ENCODE measurements at places on chromosomes 5 and 9. TPM values are rescaled to one million over a fixed set of nuclear protein-coding genes. Genes with fewer than 3 reads are reported as not detected.

DNA sequence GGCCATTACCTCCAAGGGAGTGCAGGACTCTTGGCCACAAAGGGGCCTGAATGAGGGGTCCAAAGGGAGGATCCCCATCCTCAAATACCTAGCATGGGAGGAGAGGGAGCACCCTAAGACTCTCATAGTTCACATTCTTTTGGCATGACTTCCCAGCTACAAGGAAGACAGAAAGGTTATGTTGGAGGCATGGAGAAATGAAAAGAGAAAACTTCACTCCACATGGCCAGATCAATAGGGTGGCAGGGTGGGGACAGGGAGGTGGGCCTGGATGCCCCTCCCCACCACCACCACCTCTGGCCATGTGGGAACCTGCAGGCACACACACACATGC is 97.6 kb downstream of the PAX5 start:
- DNase-seq = no peak

DNA sequence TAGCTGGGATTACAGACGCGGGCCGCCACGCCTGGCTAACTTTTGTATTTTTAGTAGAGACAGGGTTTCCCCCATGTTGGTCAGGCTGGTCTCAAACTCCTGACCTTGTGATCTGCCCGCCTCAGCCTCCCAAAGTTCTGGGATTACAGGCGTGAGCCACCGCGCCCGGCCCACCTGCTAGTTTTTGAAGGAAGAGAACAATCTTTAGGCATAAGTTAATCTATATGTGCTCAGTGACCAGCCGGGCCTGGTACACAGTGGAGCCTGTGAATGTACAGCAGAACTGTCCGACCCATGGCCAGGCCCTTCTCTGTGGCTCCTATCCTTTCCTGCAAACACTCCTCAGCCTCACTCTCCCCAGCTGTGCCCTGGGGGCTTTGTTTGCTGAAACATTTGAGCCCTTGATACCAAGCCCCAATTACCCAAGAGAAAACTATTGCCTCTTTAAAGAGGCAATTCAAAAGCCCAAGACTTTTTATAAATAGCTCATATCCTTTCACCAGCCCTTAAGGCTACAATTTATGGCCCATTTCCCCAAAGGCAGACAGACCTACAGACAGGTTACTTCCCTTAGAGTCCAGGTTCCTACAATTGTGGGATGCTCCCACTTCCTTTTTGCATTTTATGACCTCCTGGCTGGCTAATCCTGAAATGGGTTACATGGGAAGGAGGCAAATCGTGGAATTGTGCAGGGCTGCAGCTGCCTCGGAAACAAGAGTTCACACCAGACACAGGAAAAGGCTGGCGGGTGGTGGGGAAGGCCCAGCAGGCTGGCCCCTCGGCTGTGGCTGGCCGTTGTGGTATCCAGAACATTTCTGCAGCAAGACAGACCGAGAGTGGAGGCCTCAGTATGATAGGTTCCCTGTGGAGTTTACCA is 37.5 kb downstream of the SPRY4 start:
- DNase-seq = no peak

GRCh38 chr5:100623719-100624118 is 88.5 kb downstream of the FAM174A start:
- no peak for DNase-seq

- DNase-seq = no peak
Measured at GRCh38 chr9:123816817-123817472, 113.0 kb downstream of the DENND1A start.

DNA sequence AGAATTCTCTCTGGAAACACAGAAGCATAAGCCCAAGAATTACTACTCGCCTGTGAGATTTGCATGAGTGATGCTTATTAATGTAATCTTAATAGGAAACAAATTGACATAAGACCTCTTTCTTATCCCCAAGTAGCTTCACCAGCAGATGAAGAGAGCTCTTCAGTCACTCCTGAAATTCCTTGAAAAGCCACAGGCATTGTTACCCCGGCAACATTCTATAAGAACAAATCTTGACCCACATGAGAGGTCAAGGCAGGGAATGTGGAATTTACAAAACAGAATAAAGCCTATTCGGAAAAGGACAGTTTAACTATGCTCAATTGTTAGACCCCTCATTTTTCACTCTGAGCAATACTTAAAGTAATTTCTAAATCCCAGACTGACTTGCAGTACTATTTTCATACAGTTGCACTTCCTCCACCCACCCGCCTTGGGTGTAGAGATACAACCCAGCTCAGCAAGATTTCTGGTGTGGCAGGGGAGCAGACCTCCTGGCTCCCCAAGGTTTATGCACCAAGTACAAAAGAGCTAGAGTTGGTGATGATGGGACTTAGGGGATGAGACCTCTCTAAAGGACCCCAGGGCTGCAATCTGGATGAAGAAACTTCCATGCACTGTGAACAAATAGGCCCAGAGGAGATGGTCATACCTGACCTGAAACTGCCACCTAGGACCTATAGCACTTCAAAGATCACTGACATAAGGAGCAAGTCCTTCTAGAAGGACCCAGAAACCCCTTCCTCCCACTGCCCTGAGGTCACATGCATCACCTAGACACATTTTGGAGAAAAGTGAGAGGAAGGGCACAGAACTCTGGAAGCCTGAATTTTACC is 242.1 kb downstream of the ZNF608 start:
- DNase-seq = no peak

GRCh38 chr5:14415024-14415697 is 166.4 kb upstream of the OTULINL start:
- DNase-seq = no peak

GRCh38 chr5:170536525-170536924 is 32.7 kb downstream of the KCNIP1 start:
- no peak for DNase-seq

DNA sequence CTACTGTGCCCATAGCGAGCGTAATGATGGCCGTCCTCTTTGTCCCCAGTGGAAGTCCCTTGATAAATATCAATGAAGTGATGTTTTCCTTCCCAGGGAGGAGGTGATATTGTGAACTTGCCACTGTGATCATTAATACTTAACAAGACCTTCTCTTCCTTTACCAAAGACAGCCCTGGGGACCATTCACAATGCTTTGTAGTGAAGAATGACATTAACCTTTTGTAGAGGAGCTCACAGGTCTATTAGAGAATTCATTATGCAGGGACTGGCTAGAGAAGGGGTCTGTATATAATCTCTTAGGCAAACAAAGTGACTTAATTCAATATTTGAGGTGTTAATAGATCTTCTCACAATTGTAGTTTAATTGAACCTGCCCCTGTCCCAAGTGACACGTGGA is 452.9 kb upstream of the DMAC1 start:
- no peak for DNase-seq

DNA sequence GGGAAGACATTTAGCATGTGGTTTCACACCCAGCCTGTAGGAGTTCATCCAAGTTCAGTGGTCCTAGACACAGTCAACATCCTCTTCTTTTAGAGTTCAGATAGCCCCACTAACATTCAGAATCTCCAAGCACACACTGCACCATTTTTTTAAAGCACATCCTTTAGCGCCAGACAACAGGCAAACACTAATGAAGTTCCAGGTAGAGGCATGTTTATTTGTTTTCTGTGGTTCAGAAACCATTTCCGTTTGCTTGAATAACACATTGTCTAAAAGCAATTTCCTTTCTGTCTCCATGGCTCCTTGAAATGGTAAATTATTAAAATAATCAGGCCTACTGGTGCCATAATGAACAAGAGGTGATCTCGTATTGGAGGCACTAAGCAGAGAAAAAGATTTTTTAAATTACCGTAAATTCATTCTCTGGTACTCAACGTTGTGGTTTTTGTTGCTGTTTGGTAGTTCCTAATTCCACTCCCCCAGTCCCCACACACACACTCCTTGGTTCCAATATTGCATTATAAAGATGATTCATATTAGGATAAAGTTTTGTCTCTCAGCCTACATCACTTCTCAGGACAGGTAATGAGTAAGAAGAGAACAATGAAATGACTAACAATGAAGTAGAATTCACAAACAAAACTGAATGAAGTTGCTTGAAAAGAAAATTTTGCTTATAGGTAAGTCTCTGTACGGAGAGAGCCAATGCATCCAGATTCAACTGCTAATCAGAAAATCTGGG is 153.1 kb downstream of the PCSK1 start:
- DNase-seq = no peak

- DNase-seq = no peak
Measured at GRCh38 chr9:105539452-105539851, 18.5 kb upstream of the FKTN start.

GRCh38 chr9:134782921-134783698 is 97.5 kb upstream of the FCN2 start:
- no peak for DNase-seq

DNA sequence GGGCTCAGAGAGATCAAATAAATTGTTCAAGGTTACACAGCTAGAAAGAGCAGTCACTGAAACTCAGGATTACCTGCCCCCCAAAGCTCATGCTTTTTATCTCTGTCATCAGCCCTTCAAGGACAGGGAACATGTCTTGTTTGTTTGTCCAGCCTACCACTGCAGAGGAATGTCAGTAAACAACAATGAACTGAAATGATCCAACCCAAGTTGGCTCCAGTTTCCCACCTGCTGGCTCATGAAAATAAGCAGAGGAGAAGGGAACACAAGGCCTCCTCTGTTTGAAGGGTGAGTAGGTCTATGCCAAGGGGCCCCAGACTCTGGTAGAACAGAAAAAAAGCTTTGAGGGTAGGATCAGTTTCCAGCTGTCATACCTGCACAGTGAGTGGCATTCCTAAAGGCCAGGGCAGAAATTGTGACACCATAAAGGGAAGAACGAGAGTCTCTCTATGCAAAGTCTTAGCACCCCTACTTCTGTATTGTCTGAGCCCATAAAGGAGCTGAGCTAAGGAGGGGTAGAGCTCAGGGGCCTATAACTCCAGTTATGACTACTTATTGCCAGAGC is 115.2 kb downstream of the TRIM36 start:
- no peak for DNase-seq

DNA sequence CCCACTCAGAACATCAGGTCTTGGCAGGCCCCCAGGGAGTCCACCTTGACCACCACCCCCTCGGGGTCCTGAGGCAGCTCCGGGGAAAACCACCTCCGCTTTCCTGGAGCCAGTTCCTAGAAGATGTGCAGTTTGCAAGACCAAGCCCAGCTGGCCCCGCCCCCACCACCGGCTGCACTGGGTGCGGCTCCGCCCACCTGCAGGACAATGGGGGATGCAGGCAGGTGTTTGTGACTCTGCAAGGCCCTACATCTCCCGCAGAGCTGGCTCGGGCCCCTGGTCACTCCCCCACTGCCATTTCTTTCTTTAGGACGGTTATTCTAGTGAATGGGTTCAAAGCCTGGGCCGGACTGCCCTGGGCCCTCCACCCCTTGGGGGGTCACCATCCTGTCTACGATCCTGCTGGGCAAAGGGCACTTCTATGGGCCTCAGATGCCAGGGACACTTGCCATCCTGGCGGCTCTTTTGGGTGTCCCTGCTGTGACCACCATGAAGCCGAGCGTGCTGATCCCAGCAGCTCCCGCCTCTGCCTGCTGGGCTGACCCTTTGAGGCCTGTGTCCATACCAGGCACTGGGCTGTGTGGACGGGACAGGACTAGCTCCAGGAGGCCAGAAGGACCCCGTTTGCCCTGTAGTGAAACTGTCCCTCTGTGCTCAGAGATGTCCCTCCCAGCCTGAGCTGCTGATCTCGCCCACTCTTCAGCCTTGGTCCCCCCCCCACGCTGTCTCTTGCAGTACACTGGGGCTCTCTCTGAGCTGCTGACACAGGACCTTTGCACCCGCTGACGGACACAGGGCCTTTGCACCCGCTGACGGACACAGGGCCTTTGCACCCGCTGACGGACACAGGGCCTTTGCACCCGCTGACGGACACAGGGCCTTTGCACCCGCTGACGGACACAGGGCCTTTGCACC is 5.9 kb upstream of the NACC2 start:
- peak; percentile 87 for DNase-seq

DNA sequence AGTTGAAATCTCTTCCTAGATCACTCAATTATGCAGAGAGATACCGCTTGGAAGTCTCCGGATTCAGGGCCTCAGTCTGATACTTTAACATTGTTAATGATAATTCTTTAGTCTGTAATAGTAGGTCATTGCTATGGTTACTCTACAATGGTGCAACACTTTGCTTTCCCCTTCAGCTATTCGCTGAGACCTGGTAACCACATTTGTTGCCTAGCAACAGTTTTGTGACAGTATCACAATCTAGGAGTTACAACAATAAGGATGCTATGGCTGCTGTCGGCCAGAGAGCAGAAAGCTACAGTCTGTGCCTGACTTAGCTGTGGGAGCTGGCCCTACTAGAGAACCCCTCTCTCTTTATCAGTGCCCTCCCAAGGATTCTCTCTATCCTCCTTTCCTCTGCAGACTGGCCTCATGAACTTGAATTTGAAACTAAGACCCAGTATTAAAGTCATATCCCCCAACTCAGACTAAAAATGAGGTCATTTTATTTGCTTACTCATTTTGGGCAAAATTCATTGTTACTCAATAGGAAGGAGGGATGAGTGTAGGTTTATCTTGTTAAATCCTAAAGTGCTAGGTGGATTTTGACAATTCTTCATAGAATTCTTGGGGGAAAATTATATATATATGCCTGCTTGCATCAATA is 39.3 kb downstream of the NR2F1 start:
- DNase-seq = no peak

DNA sequence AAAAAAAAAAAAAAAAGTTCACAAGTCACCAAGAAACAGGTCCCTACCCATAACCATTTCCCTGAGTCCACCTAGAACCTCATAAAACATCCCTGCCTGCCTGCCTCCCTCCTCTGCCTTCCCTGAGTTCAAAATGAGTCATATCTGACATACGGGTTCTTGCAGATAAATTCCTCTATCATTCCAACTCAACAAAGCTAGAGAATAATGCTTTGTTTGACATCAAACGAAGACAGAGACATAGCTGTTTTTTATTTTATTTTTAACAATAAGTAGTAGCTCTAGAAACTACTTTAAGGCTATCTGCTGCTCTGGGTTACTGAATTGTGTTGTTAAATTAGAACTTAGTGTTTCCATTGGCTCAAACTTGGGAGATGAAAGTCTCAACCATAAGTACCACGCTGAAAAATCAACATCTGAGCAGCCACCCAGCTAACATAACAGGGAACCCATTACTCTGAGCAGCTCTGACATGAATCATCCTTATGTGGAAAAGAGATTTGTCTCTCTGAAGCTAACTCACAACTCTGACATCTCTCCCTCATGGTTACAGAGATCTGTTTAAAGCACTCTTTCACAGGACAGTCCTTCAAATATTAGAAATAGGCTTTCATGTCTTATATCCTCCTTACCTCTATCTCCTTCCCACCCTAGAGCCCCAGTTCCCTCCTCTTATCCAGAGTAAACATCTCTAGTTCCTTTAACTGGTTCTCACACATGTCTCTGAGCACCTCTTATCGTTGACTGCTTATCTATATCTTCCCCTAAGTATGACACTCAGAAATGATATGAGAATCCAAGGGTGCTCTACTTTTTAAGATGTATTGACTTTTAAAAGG is 12.1 kb downstream of the TMEM245 start:
- DNase-seq = no peak

DNA sequence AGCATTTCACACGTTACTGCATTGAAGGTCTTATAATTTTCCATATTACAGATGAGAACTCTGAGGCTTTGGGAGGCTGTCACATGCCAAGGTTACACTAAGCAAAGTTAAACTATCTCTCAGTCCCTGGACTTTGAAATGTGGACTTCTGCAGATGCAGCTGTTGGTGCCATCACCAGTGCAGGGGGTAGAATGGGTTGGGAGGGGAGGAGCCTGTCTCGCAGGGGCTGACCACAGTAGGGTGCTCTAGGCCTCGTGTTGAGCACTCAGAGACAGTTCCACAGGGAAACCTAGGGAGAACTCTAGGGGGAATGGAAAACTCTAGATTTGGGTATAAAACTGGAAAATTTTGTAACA is 220.9 kb downstream of the MAPKAP1 start:
- no peak for DNase-seq

FGF1 gene
- total RNA-seq = 4.6 TPM

NR4A3 gene
- 0.24 TPM for total RNA-seq

CRB2 gene
- 2.9 TPM for total RNA-seq

EDIL3 gene
- total RNA-seq = 61.0 TPM

PCDHGA5 gene
- 1.1 TPM for total RNA-seq

TMC1 gene
- 2.5 TPM for total RNA-seq
